ENCODE measurements at places on chromosomes 6 and 20.

DNA sequence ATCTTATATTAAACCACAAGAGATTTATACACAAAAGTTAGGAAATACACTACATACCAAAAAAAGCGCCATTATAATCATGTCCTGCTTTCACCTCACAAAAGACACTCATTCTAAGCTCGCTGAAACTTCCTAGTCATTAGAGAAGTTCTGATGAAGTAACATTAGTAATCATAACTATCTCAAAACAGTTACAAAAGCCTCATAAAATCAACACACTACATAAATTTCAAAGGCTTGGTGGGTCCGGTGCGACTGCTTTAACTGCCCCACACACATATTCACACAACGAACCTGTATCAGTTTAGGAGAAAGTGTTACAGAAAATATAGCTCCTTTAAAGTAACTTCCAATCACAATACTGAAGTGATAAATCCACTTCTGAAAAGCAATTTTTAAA lies 1.9 kb downstream of the PHIP start:
- DNase-seq: peak; percentile 29

DNA sequence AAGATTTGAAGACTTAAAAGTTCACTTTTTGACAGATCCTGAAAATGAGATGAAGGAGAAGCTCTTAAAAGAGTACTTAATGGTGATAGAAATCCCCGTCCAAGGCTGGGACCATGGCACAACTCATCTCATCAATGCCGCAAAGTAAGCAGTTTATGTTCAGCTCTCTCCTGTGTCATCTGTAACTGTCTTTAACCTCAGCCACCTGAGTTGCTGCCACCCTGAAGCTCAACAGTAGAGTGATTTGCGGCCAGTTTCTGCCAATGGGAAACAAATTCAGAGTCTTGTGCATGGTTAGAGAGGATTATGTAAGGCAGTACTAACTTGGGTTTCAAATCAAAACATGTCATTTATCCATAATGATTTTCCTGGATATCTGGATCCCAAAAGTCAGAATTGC lies 10.1 kb downstream of the TNFAIP3 start:
- DNase-seq: no peak

DNA sequence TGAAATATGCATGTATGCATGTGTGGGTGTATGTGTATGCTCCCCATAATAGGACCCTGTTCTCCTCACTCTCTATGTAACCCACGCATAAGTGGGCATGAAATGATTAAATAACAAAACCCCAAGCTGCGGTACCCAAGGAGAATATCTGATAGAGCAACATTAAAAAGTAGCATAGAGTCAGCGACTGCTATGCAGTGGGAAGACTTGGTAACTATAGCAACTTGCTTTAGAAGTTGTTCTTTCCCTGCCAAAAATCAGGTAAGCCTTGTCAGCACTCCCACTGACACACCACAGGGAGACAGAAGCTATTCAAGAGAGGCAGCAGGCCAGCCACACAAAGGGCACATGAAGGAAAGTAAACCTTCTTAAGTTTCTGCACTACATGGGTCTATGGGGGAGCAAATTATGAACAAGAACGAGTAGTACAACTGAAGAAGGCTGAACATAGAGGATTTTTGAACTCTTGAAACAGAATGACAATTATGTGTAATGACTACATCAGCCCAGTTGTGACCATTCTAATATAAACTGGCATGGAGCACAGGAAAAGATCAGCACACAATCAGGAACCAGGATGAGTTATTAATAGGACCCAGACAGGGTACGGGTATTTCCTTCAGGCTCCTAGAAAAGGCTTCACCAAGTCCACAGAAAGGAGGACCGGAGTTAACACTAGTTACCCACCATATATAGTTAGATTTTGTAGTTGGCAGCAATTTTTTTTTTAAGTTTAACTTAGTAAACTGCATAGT lies 89.9 kb downstream of the GPR6 start:
- DNase-seq: no peak

DNA sequence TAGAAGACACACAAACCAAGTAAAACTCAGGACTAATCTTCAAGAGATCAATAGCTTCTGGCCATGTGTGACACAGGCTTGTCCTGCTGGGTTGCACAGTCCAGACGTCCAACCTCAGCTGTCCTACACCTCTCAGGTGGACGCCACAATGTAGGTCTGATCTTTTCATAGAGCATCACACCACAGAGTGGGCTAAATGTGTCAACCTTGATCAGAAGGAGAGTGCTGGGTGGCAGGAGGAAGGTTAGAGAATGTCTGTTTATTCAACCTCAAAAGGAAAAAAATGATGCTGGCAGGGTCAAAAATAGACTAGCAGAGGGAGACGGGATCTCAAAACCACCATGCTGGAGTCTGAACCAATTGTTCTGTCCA lies 41.7 kb downstream of the GFOD1 start:
- no peak for DNase-seq

DNA sequence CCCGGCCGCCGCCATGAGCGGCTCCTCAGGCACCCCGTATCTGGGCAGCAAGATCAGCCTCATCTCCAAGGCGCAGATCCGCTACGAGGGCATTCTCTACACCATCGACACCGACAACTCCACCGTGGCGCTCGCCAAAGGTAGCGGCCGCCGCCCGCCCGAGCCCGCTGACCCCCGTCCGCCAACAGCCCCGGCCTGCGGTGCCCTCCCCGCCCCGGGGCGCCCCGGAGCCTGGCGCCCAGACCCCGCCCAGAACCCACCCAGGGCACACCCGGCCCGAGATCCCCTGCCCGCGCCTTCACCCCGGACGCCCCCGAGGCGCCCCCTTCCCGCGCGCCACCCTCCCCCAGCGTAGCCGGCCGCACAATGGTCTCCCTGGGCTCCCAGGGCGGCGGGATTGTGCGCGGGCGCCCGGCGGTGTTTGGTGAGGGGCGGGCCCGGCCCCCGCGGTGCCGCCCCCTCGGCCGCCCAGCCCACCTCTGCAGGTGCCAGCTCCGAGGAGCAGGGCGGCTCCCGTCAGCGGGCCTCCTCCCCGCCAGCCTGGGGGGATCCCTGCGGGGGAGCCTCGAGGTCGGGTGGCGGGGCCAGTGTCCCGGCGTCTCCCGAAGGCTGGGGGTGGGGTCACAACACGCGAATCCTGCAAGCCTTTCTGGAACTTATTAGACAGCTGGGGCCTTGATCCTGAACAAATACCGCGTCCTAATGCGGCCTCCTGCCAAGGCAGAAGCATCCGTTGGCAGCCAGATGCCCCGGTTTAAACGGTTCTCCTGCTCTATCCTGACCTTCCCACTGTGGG lies 577 bp downstream of the LSM14B start:
- DNase-seq: peak; percentile 30

- no peak for DNase-seq
Observed at GRCh38 chr20:37622728-37623127, 71.1 kb upstream of the CTNNBL1 start.

Measured in CD8-positive, alpha-beta T cell (primary cell).